ENCODE measurements at places on chromosomes 11 and 22.
A peak's percentile ranks its signal among the peaks of the same experiment; 100 is the strongest.

GRCh38 chr11:131837562-131837961 lies 467.1 kb downstream of the NTM start:
- DNase-seq, result no peak

- no peak for DNase-seq
Measured at GRCh38 chr11:92916299-92916698, 53.2 kb upstream of the MTNR1B start.

DNA sequence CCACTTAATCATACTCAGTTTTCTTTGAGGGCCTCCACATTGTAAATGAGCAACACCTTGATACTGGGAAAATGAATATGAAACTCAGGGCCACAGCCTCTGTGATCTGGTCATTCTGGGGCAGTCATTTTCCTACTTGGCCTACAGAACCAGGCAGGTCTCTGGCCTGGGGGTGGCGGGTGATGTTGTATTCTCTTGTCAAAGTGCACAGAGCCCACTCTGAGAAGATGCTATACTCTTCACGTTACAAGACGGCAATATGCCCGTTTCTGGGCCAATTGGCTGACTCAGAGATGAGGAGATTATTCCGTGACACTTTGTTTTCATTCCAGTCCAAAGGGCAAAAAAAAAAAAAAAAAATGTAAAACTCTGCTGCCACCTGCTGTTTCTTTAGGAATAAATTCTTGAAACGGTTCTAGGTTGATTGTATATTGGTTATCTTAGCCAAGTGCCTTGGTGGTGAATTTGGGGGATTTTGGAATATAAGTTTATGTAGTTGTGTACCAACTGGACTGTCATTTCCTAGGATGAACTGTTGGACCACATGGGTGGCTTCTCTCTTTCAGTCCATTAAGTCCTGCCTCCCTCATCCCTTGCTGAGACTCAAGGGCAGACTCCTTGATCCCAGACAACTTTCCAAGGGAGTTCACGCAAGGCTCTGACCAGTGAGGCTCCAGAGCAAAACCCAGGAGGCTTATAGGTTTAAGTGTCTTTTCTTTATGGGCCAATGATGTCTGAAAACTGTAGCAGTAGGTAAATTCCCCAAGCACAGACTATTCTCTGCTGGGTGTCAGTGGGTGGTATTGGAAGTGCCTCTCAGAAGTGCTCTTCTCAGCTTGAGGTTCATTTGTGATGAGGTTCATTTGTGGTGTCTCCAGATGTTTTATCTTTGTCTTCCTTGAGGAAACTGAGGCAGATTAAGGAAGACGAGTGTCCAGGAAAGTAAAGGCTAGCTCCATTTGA lies 18.2 kb downstream of the ADM start:
- DNase-seq, result peak; percentile 59

GRCh38 chr22:42772647-42773046 lies 52.0 kb upstream of the A4GALT start:
- DNase-seq, result no peak

GRCh38 chr22:28229566-28230485 lies 310.8 kb upstream of the PITPNB start:
- DNase-seq, result no peak

GRCh38 chr11:26904132-26904531 lies 89.8 kb upstream of the FIBIN start:
- DNase-seq, result no peak

DNA sequence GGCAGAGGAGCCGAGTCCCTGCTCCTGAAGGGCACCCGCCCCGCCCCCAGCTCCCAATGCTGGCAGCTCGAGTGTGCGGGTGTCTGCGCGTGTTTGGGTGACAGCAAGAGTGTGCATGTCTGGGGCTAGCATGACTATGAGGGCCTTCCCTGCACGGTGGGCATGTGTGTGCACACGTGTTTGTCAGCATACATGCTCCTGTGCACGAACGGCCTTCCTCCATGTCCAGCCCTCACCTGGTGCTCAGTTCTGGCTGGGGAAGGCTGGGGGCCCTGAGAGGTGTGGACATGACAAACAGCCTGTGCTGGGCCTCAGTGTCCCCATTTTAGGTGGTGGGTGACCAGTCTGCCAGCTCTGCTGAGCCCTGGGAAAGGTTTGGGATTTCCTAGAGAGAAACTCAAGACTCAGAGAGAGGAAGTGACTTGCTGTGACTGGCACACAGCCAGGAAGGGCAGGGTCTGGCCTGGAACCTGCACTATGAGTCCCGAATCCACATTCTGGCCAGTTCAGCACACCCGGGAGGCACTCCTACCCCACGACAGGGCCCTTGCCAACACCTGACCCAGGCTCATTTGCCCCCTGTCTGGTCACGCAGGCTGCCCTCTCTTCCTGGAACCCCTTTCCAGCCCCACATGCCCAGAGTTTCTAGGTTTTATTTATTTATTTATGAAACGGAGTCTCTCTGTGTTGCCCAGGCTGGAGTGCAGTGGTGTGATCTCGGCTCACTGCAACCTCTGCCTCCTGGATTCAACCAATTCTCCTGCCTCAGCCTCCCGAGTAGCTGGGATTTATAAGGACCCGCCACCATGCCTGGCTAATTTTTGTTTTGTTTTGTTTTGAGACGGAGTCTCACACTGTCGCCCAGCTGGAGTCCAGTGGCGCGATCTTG lies 3.3 kb upstream of the SHISA8 start:
- no peak for DNase-seq

DNA sequence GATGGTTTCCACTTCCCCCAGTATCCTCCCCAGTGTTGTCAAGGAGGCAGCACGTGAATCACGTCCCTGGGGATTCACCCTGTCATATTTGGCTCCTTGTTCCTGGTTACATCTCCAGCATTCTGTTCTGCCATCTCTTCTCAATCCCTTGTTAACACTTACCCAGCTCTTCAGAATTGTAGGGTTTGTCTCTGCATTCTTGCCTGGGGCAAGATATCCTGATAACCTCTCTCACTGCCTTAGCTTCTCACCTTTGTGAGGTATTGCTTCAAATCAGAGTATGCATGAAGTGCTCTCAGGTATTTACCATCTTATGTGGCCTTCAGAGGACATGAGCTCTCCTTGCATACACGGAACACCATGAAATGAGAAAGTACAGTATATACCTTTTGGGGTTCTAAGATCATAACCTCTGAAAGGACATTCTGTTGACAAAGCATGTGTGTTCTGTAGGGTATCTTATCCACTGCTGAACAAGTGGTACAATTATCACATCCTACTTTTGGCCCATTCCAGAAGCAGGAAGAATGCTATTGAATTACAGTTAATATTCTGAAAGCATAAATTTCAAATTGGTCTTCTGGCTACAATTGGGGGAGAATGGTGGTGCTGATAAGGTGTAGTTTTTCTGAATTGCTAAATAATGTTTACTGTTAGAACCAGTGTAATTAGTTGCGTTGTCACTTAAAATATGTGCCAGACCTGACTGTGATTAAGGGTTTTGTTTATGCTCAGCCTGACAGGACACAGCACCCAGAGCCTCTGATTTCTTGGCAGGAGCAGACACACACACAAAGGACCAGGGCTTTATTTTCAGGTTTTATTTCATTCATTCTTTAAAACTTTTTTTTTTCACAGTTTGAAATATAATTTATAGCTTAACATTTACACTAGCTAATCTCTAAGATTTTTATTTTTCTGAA lies 32.7 kb downstream of the VSTM5 start:
- no peak for DNase-seq

DNA sequence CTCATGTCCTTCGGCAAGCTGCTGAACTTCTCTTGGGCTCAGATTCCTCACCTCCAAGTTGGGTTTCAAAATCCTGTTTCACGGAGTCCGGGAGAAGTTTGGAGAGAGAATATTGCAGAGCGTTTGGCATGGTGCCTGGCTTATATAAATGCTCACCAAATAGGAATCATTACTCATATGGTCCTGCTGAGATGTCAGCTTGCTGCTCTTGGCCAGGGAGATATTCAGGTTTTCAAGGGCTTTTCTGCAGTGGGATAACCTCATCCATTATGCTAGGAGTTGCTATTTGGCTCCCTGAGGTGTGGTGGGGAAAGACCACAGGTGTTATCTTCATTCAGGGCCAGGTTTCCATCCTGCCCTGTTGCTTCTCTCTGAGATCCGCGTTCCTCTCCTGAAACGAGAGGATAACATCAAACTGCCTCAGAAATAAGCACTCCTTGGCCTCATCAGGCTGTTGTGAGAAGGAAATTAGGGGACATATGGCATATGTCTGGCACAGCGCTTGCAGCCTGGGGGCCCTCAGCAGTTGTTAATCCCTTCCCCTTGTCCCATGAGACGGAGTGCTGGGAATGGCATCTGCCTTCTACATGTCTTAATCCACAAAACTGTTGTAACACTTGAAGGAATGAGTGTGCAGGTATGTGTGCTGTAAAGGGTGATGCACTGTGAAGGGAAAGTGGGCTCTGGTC lies 29.9 kb upstream of the ACER3 start:
- no peak for DNase-seq

- no peak for DNase-seq
Measured at GRCh38 chr11:32566517-32566916, 17.1 kb upstream of the EIF3M start.

DNA sequence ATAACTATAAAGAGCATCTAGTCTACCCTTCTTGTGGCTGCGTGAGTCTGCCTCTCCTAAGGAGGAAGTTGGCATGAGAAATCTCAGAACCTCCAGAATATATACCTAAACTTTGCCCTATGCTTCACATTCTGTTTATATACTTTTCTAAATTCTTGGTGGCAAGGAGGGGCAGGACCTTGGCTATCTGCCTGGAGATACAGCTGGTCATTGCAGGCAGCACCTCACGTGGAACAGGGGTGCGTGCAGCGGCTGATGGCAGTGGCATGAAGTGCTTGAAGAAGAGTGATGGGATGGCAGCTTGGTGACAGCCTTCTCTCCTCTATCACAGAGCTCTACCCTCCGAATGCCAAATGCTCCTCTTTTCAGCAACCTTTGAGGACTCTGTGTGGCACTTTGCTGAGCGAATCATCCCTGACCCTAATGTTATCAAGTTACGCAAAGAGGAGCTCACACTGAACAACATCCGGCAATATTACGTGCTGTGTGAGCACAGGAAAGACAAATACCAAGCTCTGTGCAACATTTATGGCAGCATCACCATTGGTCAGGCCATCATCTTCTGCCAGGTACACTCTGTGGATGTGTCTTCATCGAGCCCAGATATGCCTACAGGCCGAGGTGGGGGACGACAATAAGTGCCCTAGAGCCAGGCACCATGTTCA lies 12.5 kb downstream of the DDX25 start:
- no peak for DNase-seq

DNA sequence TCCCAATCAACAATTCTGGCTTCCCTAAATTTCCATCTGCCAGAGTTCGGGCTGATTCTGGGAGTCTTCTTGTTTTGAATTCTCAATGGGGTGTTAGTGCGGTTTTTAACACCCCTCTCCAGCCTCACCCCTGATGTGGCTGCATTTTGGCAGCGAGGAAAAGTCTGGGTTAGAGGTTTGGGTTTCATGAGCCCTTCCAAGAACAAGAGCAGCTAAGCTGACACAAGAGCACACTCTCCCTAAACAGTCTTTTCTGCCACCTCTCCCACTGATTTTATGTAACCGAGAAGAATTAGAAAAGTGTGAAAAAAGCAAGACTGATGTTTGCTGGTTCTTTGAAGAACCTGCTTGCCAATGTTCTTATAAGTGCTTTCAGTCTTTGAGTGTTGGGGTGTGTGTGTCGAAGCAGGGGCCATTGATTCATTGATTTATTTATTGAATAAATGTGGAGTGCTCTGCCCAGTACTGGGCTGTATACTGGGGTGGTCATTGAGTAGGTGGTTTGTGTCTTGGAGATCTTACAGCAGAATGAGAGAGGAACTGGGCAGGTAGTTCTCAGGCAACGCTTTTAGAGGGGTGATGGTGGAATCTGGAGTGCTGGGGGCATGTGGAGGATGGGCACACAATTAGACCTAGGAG lies 101.5 kb downstream of the TRAF6 start:
- no peak for DNase-seq

DNA sequence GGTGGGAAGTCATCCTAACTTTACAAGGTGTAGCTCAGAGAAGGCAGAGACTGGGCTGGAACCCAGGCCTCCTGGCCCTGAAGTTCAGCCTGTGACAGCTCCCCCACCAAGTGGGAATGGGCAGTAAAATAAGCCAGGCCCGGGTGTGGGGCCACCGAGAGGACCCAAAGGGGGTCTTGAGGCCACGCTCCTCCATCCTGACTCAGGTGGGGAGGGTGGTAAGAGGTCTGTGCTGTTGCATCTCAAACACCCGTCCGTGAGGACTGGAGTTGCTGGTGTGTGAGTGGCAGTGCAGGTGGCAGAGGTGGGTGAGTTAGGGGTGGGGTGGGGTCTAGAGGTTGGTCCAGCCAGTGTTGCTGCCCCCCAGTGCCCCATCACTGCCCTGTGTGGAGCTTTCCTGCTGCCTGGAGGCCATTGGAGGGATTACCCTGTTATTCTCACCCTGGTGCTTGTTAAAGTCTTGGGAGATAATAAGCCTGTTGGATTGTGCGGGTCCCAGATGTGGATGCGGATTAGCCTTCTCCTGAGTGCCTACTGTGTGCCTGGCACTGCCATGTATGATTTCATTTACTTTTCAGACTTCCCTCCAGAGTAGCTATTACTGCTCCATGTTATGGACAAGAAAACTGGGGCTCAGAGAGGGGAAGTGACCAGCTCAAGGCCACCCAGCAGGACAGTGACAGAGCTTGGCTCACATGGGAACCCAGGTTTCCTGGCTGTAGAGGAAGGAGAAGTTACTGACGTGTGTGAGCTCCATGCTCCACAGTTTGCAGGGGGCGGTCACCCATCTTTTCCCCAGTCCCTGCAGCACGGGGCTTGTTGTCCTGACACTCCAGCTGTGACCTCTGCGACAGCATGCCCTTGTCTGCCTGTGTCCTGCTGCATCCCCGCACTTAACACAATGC lies 12.9 kb downstream of the SERPINH1 start:
- DNase-seq, result no peak

DNA sequence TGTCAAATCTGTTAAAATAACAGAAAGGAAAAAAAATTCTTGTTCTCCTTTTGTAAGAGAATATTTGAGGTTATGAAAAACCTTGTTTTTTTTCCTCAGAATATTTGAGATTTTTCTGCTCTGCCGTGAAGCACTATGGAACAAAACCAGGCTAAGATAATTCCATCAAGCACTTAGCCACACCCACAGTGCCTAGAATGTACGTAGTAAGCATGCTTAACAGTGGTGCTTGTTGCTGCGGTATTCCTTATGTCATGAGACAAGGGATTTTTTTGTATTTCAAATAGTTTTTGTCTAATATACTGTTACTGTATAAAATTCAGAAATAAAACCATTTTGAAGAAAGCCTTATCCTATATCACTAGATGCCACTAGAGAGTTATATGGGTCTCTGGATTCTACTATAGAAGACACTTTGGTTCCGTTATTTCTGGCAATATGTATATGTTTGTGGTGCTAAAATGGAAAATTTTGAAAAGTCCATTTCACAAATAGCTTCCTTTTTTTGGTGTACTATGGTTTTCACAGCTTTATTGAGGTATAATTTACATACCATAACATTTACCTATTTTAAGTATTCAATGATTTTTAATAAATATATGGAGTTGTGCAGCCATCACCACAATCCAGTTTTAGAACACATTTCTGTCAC lies 23.7 kb downstream of the PDHX start:
- no peak for DNase-seq

GRCh38 chr11:79266396-79266795 lies 174.4 kb downstream of the TENM4 start:
- DNase-seq, result no peak

- DNase-seq, result no peak
Measured at GRCh38 chr11:76119779-76120178, 86.5 kb downstream of the WNT11 start.

All from stimulated activated CD4-positive, alpha-beta T cell treated with anti-CD3 and anti-CD28 coated beads, Interleukin-2, amount 100 ng/mL, for 4 hours (primary cell).